Activated CD4-positive, alpha-beta T cell treated with anti-CD3 and anti-CD28 coated beads, Interleukin-2, amount 50 U/mL, for 4 hours (primary cell): ENCODE measurements at places on chromosomes 5 and 9.

- DNase-seq: no peak
These were observed 258.0 kb downstream of the TLE4 start for GRCh38 chr9:79829566-79830302.

DNA sequence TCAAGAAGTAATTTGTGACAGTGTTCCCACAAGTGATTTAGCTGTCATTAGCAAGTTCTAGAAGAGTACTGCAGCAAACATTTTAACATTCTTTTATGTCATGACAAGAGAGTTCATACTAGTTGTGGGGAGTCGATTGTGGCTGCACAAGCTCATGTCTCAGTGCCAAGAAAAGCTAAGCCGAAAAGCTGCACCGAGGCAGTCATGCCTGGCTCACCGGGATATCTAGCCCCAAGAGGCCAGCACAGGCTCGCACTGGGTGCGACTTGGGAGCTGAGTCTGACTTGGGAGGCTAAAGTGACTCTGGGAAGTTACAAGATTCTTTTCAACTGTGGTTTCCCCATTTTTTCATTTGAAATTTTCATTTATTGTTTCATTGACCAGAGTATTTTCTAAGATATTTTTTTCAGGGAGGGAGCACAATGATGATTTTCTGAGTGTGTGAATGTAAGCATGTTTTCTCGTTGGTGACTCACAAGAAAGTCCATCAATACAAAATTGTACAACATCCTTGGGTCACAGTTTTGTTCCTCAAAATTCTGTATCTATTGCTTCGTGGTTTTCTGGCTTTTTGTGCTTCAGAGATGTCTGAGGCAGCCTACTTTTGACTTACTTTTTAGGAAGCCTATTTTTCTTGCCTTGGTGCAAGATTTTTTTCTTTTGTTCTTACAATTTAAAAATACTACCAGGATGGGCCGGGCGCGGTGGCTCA is 18.7 kb downstream of the CAST start:
- DNase-seq: no peak

DNA sequence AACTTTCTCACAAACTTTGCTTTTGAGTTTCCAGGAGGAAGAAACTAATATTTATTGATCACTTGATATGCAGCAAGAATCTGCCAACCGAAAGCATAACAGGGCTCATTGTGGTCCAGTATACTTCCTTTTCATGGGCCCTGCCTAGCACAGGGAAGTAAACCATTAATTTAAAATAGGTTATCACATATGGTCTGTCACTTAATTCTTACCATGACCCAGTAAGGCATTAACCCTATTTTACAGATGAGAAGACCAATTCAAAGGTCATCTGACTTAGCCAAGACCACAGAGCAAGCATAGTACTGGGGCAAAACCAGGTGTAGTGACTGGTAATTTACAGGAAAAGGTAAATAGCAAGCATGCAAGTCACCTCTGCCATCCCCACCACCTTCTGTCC is 336.9 kb upstream of the DMAC1 start:
- DNase-seq: no peak

DNA sequence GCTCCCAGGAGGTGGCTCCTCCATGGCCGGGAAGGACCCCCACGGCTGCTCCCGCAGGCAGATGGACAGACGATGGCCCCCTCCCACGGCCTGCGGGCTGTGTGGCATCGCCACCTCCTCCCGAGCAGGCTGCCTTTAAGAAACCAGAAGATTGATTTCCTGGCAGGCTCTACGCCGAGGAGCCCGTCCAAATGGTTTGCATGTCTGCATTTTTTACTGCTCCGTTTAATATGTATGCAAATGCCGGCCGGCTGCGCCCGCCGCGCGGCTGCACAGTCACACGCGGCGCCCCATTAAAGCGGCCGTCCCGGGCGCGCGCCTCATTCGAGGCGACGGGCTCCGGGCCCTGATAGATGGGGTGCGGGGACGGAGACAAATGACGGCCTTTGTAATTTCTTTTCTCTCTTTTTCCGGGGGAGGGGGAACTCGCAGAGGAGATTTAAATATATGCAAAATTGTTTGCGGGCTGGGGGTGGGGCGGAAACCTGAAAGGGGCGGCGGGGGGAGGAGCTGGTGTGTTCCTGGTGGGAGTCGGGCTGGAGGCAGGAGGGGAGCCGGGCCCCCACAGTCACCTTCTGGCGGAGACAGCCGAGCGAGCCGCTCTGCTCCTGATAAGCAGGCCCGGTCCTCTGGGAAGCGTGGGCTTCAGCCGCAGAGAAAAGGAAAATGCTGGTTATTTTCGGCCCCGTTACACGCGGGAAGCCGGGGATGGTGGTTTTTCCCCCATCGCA is 158.7 kb upstream of the IER5L start:
- DNase-seq: peak; percentile 26

- DNase-seq: no peak
These were observed 68.2 kb upstream of the CKMT2 start for GRCh38 chr5:81164936-81165335.

DNA sequence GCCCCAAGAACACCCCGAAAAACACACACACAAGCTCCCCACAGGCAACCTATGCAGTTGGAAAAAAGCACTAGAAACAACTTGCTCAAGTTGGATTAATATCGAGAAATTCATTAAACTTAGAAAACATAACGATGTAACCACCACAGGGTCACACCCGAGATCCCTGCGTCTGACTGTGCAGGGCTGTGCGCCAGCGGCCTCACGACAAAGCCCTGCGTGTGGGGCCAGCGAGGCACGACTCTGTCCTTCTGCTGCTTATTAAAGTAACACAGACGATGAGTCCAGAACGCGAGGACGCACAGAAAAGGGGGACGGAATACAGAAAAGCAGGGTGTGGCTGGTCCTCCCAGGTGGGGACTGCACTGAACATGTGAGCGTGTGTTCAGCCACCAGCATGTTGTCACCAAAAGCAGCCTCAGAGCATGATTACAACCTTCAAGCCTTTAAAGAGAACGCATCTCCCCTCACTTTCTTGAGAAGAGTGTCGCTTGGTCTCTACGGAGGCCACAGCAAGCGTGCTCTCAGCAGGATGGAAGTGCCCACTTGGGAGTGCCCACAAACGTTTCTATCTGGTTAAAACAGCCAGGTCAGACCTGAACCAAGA is 14.4 kb downstream of the SLC12A7 start:
- no peak for DNase-seq

DNA sequence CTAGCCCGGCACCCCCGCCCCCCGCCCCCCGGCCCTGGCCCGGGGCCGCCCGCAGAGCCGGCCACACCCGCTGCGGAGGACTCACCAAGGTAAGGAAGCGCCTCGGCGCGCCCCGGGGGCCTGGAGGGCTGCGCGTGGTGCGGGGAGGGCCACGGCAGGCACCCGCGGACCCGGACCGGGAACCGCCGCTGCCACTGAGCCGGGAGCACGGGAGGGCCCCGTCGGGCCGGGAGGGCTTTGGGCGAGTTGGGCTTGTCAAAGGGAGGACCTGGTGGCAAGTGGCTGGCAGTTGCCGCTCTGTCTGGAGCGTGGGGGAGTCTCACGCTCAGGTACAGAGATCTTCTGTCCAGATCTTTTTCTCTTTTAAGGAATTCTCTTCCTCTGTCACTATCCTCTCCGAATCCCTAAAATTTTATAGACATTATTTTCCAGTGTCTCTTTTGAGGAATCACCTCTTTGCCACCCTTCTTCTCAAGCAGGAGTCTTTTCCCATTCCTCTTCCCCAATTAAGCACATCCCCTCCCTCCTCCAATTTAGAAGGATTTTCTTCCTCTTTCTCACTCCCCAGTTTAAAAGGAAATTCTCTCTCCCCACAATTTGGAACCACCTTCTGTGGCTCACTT is 11.3 kb upstream of the LHX2 start:
- no peak for DNase-seq

DNA sequence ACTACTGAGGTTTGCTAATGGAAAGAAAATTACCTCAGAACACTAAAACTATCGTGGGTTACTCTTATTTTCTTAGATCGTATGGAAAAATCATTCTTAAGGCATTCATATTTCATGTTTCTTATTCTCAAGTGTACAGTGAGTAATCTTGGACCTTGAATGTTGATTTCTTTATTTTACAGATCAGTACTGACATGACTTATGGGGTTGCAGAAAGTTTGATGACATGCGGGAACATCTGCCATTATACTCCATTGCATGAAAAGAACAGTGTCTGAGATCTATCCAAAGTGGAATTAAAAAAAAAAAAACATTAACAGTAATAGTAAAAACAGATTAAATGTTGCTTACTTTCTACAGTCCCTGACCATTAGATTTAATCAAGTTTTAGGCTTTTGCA is 1290.2 kb upstream of the WWC1 start:
- DNase-seq: no peak

DNA sequence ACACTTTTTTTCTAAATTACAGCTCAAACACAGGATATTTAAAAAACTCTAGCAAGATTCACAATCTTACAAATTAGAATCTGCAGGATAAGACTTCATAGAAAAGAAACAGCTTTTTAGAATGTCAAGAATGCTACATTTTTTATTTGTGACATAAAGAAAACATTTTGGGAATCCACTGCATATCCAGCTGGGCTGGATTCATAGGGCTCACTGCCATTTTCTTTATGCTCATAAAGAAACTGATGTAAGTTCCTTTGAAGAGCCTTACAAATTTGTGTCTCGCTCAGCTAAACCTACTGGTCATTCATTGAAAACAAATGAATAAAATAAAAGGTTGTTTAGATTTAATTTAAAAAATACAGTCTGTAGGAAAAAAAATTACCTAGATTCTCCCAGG is 332.3 kb downstream of the TRPM3 start:
- DNase-seq: no peak

GRCh38 chr5:75622564-75622963 is 11.3 kb downstream of the ANKDD1B start:
- no peak for DNase-seq

GRCh38 chr9:104784098-104784497 is 20.2 kb downstream of the NIPSNAP3B start:
- no peak for DNase-seq

DNA sequence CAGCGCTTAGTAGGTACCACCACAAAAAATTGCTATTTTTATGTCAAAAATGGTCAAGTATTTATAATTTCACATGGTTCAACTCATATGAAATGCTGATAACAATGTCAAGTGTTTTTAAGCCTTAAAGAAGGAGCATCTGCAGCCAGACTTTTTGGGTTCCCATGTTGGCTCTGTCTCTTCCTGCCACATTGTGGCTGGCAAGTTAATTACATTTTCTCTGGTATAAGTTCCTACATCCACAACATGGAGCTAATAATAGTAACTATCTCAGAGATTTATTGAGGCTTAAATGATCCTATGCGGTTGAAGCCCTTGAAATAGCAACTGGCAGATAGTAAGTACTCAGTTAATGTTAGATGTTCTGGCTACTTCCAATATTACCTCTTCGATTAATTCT is 5.4 kb downstream of the ATP10B start:
- no peak for DNase-seq

GRCh38 chr9:69572611-69573010 is 99.6 kb downstream of the APBA1 start:
- no peak for DNase-seq

DNA sequence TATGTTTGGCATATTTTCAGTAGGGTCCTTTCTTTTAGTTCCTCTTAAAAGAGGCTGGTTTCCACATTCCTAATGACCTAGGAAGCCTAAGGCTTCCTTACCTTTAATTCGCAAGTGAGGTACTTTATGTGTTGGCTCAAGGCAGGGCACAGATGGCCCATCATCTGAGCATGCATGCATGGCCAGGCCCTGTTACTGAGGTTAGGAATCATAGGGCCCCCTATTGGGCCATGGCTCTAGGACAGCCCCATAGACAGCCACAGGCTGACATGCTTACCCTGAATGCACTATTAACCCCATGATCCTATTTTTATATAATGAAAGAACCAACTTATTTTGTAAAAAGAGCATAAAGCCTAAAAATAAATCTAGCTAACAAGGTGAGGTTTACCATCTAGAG is 271.4 kb downstream of the ELAVL2 start:
- DNase-seq: no peak

DNA sequence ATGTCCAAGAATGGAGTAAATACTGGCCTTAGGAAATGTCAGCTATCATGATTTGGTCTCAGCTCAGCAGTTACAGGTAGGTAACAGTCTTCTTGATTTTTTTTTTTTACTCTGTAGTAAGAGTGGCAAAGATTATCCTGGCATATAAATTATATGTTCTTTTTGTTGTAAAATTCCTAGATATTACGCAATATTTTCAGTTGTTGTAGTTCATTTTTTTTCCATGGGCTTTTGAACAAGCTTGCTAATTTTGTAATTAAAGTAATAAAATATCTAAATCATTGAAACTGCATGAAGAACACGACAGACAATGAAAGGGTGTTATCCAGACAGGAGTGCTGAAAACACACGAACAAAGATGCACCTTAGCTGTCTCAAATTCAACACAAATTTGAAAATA is 249.4 kb downstream of the PRDM9 start:
- DNase-seq: no peak

- DNase-seq: no peak
These were observed 174.2 kb downstream of the DCP2 start for GRCh38 chr5:113150821-113151220.
